Fibroblast of villous mesenchyme (primary cell): ENCODE measurements at places on chromosomes 5 and 9. TPM values are rescaled to one million over a fixed set of nuclear protein-coding genes. Genes with fewer than 3 reads are reported as not detected.
A peak's percentile ranks its signal among the peaks of the same experiment; 100 is the strongest.

DNA sequence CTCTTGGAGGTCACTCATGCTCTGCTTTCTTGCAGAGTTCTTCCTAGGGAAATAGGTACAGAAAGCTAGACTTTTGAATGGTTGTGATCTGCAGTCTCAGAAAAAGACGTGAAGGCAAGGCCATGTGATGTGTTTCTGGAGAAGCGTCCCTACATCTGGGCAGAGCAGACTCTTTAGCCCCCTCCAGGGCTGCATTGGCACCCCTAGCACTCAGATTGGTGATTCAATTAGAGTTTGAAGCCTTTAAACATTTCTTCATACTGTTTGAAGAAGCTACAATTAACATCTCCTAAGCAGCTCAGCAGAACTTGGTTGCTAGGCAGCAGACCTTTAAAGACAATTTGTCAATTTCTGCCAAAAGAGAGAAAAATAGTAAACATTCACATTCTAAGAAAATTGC is 21.6 kb downstream of the JADE2 start:
- no peak for DNase-seq

GRCh38 chr5:103295424-103295823 is 36.9 kb downstream of the MACIR start:
- DNase-seq = no peak

- DNase-seq = no peak
These were observed 33.1 kb downstream of the SPIN1 start for GRCh38 chr9:88421348-88421747.

- peak; percentile 72 for DNase-seq
These were observed 27.8 kb downstream of the DPYSL3 start for GRCh38 chr5:147481874-147482705.

GRCh38 chr9:127735530-127736185 is 564 bp upstream of the TOR2A start:
- no peak for DNase-seq

DNA sequence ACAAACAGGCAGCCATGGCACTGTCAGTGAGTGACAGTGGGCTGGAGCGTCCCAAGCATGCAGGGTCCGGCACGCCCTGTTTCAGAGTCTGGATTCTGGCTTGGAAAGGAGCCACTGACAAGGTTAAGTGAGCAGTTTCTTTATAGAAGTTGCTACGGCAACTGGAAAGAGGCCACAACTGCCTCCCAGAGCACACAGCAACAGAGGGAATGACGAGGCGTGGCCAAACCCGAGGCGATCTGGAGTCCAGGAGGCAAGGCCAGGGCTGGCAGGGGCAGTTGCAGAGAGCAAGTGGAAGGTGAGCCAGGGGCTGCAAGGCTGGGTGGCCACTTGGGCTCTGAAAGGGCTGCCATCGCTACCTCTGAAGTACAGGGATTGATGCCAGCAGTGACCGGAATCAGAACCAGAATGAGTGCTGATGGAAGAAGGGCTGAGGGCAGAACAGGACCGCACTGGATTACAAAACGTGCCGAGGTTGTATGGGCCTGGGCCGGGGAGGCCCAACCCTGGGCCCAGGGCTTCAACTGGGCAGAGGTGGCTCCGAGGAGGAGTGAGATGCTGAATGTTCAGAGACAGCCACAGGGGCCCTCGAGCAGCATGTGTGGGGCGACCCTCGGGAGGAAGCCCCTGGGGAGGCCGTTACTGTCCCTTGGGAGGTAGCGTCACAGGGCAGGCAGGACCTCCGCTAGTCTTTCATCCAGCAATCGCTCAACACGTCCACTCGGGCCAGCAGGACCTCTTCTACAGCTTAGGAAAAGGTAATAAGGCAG is 4.6 kb downstream of the MRPL41 start:
- peak; percentile 50 for DNase-seq

DNA sequence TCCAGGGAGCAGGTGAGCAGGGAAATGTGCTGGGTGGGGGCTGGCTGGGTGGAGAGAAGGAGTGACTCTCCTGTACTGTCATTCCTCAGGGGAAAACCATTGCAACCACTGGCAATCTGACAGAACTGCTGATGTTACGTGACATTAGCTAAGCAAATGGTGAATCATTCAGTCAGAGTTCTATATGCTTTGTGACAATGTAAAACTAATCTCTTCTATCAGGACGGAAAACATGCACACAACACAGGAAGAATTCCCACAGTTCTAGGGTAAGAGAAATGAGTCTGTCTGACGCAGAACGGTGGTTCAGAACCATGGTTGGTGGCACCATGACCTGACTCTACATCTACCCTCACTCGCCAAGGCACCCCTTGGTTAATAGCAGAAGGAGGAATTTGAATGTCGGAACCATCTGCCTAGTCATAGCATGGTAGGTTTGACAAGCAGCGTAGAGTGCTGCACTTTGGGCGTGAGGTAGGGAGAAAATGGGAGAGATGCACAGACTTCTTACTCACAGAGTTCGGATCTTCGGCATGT is 243.6 kb upstream of the PANK3 start:
- no peak for DNase-seq

DNA sequence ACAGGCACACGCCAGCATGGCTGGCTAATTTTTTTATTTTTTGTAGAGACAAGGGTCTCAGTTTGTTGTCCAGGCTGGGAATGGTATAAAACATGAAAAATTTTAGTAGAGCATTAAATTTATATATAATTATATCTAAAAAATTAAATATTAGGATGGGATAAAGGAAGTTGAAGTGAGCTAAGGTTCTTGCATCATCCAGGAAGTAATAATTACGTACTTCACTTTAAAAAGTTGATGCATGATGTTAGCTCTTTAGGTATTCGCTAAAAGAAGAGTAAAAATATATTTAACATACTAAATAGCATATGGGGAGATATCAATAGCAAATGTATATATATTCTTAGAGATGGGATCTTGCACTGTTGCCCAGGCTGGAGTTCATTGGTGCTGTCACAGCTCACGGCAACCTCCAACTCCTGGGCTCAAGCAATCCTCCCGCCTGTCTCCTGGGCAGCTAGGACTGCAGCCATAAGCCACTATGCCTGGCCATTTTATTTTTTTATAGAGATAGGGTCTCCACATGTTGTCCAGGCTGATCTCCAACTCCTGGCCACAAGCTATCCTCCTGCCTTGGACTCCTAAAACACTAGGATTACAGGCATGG is 12.3 kb downstream of the DCAF10 start:
- no peak for DNase-seq

- DNase-seq = no peak
These were observed 297.7 kb downstream of the CSNK1G3 start for GRCh38 chr5:123809594-123810221.

DNA sequence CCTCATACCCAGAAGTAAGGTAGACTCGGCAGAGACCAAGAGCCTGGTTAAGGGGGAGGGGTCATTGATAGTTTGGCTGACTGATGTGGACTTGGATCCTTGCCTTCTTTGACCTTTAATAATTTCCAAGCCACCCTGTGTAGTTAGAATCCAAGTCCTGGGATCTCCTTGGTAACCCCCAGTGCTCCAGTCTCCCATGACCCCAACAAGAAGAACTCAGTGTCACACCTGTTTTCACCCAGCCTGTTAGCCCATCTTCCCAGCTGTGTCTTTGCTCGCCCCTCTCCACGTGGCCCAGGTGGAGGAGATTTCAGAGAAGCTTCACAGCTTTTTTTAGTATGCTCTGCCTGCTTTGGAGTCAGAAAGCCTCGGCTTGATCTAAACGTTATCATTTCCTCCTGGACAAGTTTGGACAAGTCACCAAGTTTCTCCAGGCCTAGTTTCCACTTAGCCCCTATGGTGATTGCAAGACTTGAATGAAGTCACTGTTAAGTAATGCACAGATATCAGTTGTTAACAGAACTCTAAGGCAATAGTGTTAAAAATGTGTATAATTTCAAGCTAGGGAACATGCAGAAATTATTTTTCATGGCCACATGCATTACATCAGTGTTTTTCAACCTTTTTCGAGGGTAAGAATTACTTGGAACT is 170.0 kb downstream of the TMEM38B start:
- no peak for DNase-seq

DNA sequence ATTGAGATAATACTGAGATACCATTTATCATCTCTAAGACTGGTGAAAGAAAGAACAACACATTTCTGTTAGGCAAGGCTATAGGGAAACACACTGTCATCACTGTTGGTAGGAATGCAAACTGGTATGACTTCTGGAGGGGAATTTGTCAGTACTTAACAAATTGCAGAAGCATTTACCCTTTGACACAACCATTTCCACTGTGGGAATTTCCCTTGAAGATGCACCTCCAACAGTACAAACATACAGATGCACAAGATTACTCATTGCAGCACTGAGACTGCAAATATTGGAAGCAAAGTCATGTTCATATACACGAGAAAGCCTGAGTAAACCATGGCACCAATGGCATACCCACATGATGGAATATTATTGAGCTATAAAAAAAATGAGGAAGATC is 17.6 kb downstream of the GM2A start:
- DNase-seq = peak; percentile 61

DNA sequence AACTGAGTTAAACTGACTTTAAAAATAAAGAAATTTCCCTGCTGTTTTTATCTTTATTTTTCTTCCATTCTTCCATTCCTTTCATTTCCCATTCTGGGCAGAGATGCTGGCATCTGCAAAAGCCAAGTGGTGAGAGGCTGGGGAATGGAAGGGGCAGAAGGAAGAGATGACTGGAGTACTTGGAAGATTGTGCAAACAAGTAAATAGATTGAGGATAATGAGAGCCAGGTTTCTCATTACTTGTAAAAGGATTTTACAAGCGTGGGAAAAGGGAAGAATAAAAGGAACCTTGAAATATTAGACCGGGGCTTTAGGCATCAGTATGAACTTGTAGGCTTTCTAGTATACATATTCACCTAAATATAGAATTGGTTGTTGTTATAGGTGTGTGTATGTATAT is 341.2 kb downstream of the CAAP1 start:
- DNase-seq = no peak

GRCh38 chr5:1226839-1227581 is 1.8 kb downstream of the SLC6A18 start:
- no peak for DNase-seq

DNA sequence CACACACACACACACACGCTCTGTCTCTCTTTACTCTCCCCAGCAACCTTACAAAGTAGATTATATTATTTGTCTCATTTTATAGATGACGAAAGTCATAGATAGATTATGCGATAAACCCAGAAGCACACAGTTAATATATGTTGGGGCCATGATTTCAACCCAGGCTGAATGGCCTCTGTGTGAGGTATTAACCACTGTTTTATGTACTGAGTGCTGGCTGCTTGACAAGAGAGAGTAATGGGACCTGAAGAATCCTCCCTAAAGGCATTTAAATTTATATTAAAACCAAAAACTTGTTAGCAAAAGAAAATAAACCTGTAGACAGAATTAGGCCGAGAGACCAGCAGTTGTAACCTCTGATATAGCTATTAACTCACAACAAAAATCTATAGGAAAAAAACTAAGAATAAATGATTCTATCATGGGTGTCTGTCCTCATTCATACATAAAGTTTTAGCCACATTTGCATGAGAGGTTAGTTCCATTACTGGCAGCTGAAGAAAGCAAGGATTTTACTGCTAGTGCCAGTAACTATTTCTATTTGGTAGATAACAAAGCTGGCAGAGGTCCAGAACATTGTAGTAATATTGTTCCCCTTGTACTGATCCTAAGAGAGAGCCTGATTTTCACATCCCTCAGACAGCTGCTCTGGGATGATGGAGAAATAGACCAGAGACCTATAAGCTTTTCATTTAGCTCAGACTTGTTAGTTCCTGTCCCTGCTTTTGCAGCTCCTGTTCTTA is 250.9 kb downstream of the ADGRV1 start:
- DNase-seq = no peak

- peak; percentile 61 for DNase-seq
These were observed 29.2 kb downstream of the CDKN2A start for GRCh38 chr9:21964925-21965385.

GRCh38 chr9:82599336-82599949 is 463.5 kb downstream of the RASEF start:
- DNase-seq = no peak

DNA sequence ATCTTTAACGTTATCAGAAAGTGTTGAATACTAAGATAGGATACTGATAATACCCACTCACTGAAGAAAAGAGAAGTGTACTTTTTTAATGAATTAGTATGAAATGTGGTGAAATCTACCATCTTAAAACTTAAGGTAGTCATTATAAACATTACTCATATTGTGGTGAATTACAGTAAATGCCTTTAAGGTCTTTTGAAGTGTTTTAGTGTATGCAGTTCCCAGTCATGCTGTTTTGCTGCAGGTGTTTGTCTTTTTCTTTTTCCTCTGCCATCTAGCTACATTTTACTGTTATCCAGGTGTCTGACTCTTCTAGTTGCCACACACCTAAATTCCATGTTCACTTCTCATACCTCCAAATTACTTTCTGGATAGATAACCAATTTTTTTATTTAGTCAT is 72.6 kb downstream of the ERMP1 start:
- DNase-seq = no peak

DNA sequence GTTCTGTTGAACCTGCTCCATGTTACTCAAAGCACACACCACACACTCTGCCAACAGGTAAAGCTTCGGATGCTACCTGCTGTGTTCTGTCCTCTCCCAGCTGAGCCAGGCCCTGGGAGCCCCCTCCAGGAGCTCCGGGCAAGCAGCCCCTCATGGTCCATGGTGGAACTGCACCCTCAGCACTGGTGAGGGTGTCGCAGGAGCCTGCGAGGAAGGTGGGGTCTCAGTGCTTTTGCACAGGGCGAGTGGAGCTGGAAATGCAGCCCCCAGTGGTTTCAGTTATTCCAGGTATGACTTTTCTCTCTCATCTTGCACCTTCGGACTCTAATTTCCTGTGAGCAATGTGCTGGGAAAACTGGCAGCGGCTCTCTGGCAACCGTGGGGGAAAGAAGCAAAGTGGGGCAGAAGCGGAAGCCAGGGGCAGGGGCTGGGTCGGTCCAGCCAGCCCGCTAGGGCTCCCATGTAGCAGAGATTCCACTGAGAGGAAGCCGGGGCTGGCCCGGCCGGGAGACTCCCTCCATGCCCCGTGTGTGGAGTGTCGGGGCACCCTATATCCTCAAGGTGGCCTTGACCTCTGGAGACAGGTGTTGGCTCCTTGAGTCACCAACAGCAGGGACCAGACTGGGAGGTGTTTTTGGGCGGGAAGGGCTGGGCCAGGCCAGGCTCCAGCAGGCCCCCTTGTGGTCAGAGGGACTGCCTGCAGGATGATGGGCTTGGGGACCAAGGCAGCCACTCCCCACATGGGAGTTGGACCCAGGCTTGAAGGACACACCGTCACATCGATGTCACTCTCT is 75.6 kb upstream of the PRSS3 start:
- DNase-seq = no peak

DNA sequence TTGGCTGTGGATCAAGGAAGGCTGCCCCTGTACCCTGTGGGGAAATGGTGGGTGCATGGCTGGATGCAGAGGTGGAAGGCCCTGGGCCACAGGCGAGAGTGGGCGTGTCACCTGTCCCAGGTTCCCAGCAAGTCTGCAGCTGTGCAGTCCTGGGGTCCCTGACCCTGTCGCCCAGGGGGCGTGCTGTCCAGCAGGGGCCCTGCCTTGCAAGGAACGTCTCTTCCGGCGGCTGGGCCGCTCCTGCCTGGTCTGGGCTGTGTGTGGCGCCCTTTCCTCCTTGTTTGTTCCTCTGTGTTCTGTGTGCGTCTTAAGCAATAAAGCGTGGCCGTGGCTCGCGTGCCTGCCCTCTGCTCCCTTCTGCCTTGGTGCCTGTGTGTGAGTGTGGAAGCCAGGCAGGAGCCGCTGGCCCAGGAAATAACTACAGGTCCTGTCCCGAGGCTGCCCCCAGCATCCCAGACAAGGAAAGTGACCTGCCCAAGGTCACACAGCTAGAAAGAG is 8.4 kb downstream of the SLC2A6 start:
- DNase-seq = no peak

ELOVL7 gene
- under 0.01 TPM in 1 of 2 replicates, not detected in the other for total RNA-seq

RMRP gene
- 103,191 and 163,599 TPM in 2 replicates for total RNA-seq

FAM169A gene
- 1.3 and 3.9 TPM in 2 replicates for total RNA-seq

SPATA31A3 gene
- total RNA-seq = not detected in 2 replicates

CCL19 gene
- total RNA-seq = not detected in 2 replicates

NR6A1 gene
- under 0.01 and 0.32 TPM in 2 replicates for total RNA-seq

SVEP1 gene
- 39.6 and 81.2 TPM in 2 replicates for total RNA-seq

ZNF608 gene
- 2.6 and 8.4 TPM in 2 replicates for total RNA-seq
